ENCODE measurements at places on chromosomes 7 and 10.

DNA sequence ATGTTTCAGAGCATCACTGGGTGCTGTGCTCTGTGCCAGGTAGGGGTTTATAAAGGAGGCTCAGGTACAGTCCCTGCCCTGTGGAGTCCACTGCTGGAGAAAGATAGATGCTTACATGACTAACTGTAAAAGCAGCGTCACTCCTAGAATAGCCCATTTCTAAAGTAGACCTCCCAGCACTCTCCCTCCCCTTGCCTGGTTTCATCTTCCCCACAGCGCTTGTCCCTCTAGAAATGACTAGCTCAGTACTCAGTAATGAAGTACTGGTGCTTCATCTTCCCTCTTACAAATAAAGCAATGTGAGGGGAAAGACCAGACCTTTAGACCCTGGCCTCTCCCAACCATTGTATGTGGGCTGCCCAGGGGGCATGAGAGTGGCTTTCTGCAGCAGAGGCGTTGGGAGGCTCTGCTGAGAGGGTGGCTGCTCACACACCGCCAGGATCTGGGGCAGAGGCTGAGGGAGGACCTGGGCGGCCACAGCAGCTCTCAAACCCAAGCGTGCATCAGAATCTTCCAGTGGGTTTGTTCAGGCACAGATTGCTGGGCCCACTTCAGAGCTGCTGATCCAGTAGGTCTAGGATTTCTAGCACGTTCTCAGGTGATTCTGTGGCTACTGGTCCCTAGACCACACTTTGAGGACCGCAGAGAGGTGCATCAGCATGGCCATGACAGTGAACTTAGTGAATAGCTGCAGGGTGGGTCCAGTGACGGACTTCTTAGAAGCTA is 110.3 kb upstream of the ANLN start:
- DNase-seq: no peak

DNA sequence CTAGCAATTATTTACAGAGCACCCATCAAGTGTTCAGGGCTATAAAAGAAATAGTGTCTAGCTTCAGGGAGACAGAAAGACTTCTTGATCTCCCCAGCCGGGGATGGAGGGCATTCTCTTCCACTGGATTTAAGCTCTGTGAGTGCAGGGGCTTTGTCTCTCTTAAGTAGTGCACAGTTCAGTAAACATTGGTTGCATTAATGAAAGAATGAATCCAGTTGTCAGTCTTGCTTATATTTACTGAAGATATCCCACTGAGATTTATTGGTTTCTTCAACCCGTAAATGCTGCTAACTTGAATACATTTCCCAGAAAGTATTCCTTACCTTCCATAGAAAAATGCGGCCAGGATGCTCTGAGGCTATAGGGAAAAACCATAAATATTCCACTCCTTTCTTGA is 41.9 kb downstream of the AUTS2 start:
- DNase-seq: no peak

DNA sequence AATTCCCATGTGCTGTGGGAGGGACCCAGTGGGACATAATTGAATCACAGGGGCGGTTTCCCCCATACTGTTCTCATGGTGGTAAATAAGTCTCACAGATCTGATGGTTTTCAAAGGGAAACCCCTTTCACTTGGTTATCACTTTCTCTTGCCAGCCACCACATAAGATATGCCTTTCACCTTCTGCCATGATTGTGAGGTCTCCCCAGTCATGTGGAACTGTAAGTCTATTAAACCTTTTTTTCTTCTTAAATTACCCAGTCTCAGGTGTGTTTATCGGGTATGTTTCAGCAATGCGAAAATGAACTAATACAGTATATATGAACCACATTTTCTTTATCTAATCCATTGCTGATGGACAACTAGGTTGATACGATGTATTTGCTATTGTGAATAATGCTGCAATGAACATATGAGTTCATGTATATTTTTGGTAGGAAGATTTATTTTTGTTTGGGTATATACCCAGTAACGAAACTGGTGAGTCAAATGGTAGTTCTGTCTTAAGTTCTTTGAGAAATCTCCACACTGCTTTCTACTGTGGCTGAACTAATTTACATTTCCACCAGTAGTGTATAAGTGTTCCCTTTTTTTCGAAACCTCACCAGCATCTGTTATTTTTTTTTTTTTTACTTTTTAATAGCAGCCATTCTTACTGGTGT is 70.0 kb upstream of the HGF start:
- DNase-seq: no peak

- DNase-seq: no peak
Measured at GRCh38 chr10:42987575-42987974, 89.3 kb upstream of the RET start.

- DNase-seq: no peak
Measured at GRCh38 chr10:106500925-106501525, 663.5 kb downstream of the SORCS1 start.

GRCh38 chr7:91343996-91344629 is 79.9 kb downstream of the FZD1 start:
- no peak for DNase-seq

DNA sequence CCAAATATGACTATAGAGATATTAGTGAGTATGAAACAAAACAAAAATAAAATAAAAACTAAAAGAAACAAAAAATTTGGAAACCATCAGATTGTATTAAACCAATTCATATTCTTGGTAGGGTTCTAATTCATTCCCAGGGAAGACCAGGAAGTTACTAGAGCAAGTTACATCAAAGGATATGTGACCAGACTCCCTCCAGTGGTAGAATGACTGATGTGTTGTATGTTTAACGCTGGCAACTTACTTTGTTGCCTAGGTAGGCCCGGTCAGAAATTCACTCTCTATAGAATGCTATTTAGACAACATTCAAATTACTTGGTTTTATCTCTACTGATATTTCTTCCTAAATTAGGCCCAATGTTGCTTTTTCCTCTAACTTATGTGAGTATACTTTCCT is 5.2 kb downstream of the PHYHIPL start:
- no peak for DNase-seq

- DNase-seq: no peak
Measured at GRCh38 chr10:11111490-11111889, 93.8 kb downstream of the CELF2 start.

DNA sequence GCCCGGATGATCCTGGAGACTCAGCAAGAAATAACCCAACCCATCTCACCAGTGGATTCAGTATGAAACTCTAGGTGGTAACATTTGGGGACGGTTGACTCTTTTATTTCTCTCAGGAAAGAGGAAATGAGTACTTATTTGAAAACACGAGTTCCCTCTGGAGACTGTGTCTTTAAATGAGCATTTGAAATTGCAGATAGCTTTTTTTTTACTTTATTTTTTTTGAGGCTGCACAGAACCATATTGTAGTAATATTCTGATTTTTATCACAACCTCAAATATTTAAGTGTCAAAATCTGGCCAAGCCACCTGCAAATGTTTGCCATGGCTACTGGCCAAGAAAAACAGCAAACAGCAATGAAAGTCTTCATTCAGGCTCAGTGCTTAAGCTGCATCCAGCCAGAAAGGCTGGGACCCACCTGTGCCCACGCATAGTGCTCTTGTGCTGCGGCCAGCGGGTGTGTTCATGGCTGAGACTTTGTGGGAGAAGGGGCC is 160.8 kb downstream of the CREB5 start:
- DNase-seq: no peak

DNA sequence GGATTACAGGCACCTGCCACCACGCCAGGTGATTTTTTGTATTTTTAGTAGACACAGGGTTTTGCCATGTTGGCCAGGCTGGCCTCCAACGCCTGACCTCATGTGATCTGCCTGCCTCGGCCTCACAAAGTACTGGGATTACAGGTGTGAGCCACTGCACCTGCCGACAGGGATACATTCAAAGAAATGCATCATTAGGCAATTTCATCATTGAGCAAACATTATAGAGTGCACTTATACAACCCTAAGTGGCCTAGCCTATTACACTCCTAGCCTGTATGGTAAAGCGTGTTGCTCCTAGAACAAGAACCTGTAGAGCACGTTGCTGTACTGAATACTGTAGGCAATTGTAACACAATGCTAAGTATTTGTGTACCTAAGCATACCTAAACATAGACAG is 350.3 kb downstream of the GALNT17 start:
- DNase-seq: no peak

- no peak for DNase-seq
Measured at GRCh38 chr7:156024201-156024600, 211.9 kb upstream of the SHH start.

- DNase-seq: no peak
Measured at GRCh38 chr10:113924664-113925063, 70.2 kb downstream of the NHLRC2 start.
